ENCODE measurements at places on chromosomes 11 and 22.

- no peak for DNase-seq
Measured at GRCh38 chr11:112498701-112499100, 238.0 kb upstream of the PLET1 start.

GRCh38 chr11:26734691-26735090, 12.8 kb upstream of the SLC5A12 start:
- no peak for DNase-seq

DNA sequence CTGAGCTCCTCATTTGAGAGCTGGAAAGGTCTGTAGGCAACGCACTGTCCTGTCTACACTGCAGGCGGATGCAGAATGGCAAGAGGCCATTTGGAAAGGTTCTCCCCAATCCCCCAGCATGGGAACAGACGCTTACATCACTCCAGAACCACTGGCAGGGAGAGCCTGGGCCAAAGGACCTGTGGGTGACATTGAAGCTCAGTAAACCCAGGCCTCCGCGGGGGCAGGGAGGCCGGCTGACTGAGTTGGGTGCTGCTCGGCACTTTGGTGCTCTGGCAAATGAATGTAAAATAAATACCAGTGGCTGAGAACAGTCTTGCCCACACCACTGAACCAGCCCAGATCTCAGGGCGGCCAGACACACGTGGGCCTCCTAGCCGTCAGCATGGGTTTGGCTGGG, 22.4 kb downstream of the TOM1 start:
- DNase-seq, result no peak

GRCh38 chr11:45343444-45343843, 57.3 kb upstream of the SYT13 start:
- no peak for DNase-seq

GRCh38 chr11:73538381-73538872, 59.5 kb downstream of the FAM168A start:
- DNase-seq, result no peak

- DNase-seq, result no peak
Measured at GRCh38 chr22:41092847-41093411, 537 bp downstream of the EP300 start.

GRCh38 chr11:9745411-9746211, 81.7 kb downstream of the SWAP70 start:
- DNase-seq, result no peak

DNA sequence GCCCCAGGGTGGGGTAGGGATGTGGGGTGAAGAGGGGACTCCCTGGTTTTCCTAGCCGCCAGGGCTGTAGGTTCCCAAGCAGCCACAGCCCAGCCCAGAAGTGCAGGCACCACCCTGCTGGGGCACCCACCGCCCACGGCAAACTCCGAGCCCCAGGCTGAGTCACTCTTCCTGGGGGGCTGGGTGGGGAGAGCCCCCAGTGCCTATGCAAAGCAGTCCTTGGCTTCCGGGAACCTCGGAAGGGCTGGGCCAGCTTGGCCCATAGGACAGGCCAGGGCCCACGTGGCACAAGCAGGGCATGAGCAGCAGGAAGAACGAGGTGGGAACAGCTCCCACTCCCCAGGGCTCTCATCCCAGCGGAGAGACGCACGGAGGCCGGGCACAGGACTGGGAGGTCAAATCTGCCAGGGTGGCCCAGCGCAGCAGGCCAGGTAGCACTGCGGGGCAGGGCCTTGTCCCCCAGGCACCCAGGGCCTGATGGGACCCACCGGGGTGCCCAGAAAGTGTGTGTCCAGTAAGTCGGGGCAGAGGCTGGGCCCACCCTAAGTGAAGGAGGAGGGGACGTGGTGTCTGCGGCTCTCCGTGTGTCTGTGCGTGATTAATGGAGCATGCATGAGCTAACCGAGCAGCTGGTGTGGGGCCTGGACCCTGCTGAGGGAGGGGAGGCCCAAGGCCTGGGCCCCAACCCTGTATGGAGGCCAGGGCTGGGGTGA, 4.6 kb upstream of the IL17REL start:
- peak; percentile 23 for DNase-seq

DNA sequence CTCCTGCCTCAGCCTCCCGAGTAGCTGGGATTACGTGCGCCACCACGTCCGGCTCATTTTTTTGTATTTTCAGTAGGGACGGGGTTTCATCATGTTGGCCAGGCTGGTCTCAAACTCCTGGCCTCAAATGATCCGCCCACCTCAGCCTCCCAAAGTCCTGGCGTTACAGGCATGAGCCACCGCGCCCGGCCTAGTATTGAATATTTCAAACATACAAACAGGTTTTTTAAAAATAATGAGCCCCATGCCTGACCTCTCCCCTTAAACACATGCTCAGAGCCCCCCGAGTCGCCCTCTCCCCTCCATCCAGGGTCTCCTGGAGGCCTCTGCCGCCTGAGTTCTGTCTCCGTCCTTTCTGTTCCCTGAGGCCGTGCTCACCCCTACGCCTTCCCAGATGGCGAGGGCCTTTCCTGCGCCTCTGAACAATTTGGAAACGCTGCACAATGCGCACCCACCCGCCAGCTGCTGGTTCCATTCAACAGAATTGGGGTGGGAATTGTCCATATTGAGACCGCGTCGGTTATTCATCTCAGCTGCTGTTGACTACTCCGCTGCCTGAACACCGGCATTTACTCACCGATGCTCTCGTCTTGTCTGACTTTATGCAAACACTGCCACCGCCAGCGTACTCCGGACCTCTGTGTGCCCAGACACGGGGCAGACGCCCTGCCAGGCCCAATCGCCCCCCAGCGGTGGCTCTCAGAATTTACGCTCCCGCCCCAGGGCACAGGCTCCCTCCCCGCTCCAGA, 13.6 kb upstream of the RNH1 start:
- peak; percentile 56 for DNase-seq

GRCh38 chr22:49812838-49813237, 14.8 kb downstream of the BRD1 start:
- no peak for DNase-seq

DNA sequence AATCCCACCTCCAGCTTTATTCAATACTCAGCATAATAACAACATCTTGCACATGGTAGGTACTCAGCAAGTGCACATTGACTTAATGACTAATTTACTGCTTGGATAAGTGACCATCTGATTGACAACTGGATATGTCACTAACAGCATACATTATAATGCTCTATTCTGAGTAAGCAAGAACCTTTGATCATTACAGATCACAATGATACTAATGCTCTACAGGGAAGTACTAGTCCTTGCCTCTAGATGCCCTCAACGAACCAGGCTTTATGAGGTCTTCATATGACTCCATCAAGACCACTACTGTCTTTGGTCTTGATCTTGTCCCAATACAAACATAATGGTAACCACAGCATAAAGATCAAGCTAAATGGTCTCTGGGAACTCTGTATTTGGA, 167.6 kb upstream of the MTMR2 start:
- DNase-seq, result no peak

DNA sequence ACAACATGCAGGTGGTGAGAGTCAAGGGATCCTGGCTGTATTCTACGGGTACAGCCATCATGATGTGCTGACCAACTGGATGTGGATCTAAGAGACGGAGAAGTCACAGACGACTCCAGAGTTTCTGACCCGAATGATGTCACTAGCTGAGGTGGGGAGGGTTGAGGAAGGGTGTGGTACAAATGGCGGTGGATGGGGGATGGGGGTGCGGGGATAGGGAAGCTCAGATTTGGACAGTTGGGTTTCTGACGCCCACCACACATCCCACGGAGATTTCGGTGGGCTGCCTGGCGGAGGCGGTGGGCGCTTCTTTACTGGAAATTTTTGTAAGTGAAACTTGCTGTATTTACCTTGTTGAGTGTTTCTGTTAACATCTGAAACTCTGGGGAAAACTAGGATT, 126.7 kb downstream of the OSBP2 start:
- no peak for DNase-seq

All from right forelimb (tissue), 1 donor.